ENCODE measurements at places on chromosomes 11 and 22. TPM values are rescaled to one million over a fixed set of nuclear protein-coding genes. Genes with fewer than 3 reads are reported as not detected.

OR5B21 gene
- not detected for total RNA-seq

CBY1 gene
- total RNA-seq = 14.8 TPM

DNAL4 gene
- 10.8 TPM for total RNA-seq

DPAGT1 gene
- total RNA-seq = 33.2 TPM

FADS2 gene
- total RNA-seq = 378 TPM

ROBO3 gene
- total RNA-seq = 2.3 TPM

RAC2 gene
- 0.09 TPM for total RNA-seq

PTPN5 gene
- total RNA-seq = 0.06 TPM

Measured in A549 treated with AZD2906 at 1 μM for 4 hours (cell line).